NCI-H69 (cell line): ENCODE measurements at places on chromosomes 7 and 10.
A peak's percentile ranks its signal among the peaks of the same experiment; 100 is the strongest.

DNA sequence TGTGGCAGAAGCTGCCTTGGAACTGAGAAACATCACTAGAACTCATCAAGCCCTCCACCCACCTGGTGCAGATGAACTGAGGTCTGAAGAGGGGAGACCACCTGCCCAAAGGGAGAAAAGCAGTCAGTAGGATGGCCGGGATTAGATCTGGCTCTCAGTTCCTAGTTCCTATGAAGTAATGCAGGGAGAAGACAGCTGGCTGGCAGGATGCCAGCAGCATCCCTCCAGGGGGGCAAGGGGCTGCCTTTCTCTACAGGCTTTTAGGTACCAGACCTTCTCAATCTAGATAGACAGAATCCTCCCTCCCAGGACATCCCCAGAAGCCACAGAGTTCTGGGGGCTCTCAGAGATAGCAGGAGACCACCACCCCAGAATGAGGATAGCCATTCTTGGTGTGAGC lies 7.8 kb downstream of the CRHR2 start:
- peak; percentile 65 for DNase-seq

- no peak for DNase-seq
These were observed 166.2 kb upstream of the INHBA start for GRCh38 chr7:41869091-41869490.

GRCh38 chr7:24504836-24505235 lies 68.4 kb upstream of the PALS2 start:
- DNase-seq, result no peak

GRCh38 chr7:29596593-29597178 lies 33.1 kb downstream of the PRR15 start:
- DNase-seq, result no peak

GRCh38 chr10:95474228-95475002 lies 86.8 kb downstream of the SORBS1 start:
- peak; percentile 78 for DNase-seq

GRCh38 chr7:74454021-74454924 lies 567 bp downstream of the GTF2IRD1 start:
- DNase-seq, result peak; percentile 78

DNA sequence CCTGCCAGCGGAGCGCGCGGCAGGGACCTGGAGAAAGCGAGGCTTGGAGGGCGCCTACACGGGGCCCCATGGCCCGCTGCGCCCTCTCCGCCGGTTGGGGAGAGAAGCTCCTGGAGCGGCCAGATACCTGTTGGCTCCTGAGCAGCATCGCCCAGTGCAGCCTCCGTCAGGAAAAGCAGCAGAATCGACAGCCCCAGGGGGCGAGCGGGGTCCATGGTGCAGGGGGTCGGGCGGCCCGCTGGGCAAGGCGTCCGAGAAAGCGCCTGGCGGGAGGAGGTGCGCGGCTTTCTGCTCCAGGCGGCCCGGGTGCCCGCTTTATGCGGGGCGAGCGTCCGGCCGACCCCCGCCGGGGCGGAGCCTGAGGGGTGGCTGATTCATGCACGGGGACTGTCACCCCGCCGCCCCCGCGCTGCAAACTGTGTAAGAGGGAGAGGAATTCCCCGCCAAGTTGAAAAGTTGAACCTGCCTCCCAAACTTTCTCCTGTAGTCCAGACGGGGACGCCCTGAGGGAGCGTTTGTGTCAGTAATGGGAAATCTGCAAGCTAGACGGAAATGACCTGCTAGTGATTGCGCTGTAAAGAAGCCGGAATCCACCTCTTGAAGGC lies at the start of gene TFPI2:
TFPI2 (minus strand) TSS at position 290 of the 605 bp plus-strand sequence; CDS start at position 215, 75 bp downstream.
- DNase-seq, result peak; percentile 64

DNA sequence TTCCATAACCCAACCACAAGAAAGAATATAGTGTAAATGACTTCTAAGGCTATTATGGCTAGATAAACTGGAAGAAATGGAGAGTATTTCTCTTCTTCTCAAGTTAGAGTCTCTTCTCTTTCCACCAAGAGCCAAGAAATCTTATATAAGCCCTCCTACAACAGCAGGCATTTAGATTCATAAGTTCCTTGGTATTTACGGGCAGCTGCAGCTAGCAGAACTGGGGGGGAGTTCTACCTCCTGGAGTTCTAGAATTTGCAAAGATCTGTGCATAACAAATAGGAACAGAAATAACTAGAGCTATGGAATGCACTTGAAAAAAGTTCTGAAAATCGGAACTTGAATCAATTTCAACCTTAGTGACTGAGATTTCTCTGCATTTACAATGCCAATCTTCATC lies 715.2 kb upstream of the GRM3 start:
- no peak for DNase-seq

GRCh38 chr10:58780476-58780875 lies 267.8 kb downstream of the BICC1 start:
- DNase-seq, result no peak

DNA sequence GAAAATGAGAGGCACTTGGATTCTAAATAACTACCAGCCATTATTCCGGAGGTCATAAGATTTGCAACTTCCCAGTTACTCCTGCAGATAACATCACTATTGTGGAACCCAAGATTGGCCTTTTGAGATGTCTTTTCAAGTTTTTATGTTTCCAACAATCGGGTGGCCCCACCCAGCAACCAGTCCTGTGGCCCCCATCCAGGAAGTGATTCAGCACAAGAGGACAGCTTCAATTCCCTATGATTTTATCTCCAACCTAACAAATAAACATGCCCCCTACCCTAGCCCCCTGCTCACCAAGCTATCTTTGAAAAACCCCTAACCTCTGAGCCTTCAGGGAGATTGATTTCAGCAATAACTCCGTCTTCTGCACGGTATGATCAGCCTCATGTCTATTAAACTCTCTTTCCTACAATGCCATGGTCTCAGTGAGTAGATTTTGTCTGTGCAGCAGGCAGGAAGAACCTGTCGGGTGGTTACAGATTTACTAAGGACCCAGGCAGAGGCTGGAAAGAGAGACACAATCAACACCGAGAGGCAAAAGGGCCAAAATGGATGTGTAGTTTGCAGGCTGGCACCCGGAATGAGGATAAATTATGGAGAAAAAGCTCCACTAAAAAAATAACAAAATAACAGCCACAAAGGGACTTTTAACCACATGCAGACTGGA lies 83.9 kb upstream of the UNC5B start:
- peak; percentile 22 for DNase-seq

- DNase-seq, result peak; percentile 33
These were observed 8.3 kb downstream of the FAM204A start for GRCh38 chr10:118333871-118334270.

- DNase-seq, result peak; percentile 49
These were observed 110.8 kb downstream of the CD36 start for GRCh38 chr7:80749270-80749669.

- DNase-seq, result no peak
These were observed 448.1 kb upstream of the PODXL start for GRCh38 chr7:132004529-132004928.

GRCh38 chr10:72542396-72542815 lies 83.5 kb downstream of the MICU1 start:
- DNase-seq, result no peak

DNA sequence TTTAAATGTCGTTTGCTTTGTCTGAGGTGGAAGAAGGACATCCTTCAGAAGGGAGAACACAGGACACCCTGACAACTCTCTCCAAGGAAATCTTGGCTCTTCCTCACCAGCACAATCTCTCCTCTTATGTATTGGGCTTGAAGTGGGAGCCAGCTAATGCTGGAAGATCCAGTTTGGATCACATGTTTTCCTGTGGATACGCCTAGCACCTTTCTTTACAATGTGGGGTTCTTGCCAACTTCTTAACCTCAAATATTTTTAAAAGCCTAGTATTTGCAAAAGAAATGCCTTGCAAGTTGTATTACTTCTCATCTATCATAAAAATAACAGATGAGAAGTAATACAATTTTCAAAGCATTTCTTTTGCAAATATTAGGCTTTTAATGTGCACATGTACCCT lies 76.4 kb downstream of the FRMD4A start:
- DNase-seq, result no peak

DNA sequence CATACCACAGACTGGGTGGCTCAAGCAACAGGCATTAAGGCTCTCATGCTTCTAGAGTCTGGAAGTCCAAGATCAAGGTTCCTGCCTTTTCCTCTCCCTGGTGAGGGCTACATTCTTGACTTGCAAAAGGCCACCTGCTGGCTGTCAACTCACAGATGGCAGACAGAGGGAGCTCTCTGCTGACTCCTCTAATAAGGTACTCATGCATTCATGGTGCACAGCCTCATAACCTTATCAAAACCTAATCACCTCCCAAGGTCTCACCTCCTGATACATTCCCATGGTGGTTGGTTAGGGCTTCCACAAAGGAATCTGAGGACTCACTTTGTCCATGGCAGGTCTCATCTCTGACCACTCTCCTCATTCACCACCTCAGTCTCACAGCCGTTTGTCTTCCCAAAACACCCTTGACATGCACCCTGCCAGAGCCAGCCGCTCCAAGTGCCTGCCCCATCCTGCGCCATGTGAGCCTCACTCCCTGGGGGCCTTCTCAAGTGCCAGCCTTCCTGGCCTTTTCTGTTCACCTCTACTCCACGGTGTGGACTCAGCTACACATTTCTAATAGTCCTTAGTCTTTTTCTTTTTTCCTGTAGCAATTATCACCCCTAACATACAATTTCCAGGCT lies 400.3 kb upstream of the ADARB2 start:
- no peak for DNase-seq

GRCh38 chr7:19455623-19456022 lies 253.2 kb downstream of the POLR1F start:
- peak; percentile 91 for DNase-seq

DNA sequence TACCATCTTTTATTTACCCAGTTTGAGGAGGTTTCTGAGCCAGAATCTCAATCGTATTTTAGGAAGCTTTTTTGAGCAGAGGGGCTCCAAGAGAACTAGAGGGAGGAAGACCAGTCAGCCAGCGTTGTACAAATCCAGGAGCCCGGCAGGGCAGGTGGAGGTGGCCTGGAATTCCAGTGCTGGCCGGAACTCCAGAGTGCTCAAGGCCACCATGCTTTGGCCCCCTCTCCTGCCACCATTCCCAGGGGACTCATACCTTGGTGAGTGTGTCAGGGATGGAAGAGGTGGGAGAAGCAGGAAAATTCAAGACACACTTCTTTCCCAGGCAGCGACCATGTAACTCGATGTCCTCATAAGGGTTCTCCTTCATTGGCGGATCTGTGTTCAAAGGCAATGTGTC lies 55.3 kb downstream of the DENND2A start:
- DNase-seq, result no peak

GRCh38 chr10:92238586-92239098 lies 52.2 kb downstream of the CPEB3 start:
- peak; percentile 4 for DNase-seq

DNA sequence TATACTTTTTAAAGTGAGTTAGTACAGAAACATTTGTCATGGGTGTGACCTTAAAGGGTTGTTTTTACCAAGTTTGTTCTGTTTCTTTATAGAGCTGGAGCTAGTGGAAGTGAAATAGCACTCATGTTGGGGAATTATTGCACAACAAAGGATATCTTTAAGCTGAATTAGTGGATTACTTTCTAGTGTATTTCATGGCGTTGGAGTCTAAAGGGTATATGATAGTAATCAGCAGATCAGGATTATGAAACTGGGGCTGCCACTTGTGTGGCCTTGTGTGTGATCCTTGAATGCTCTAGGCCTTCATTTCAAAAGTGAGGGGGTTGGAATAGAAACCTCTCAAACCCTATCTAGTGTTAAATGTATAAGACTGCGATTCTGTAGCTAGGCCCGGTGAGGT lies 123.6 kb downstream of the LYZL1 start:
- DNase-seq, result no peak

GRCh38 chr10:47372726-47373125 lies 11.4 kb downstream of the ZNF488 start:
- no peak for DNase-seq

DNA sequence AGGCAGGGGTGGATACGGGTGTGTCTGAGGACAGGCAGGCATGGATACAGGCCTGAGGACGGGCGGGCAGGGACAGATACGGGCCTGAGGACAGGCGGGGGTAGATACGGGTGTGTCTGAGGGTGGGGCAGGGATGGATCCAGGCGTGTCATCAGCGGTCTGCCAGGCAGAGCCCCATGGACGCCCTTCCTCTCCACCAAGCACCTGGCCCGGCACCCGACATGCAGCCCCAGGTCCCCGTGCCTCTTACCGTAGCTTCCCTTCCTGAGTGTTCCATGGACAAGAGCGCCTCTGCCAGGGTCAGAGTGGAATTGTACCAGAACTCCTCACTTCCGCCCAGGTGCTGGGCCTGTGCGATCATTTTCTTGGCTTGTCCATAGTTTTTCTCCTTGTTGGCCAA lies 74.6 kb upstream of the NKX6-2 start:
- DNase-seq, result no peak

DNA sequence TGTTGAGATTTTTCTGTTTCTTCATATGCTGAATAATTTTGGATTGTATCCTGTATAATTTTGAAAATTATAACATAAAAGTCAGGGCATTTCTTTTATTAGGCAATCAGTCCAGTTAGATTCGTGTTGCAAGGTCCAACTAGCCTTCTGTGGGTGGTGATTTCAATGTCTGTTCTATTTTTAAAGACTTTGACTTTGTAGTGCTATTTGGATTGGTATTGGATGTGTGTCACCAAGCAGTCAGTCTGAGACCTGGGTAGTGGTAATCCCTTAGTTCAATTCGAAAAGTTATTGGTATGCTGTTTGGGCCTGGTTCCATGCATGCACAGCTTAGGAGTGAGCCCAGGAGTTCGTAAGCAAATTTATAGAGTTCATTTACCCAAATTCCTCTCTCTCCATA lies 82.2 kb downstream of the EPDR1 start:
- DNase-seq, result no peak

DNA sequence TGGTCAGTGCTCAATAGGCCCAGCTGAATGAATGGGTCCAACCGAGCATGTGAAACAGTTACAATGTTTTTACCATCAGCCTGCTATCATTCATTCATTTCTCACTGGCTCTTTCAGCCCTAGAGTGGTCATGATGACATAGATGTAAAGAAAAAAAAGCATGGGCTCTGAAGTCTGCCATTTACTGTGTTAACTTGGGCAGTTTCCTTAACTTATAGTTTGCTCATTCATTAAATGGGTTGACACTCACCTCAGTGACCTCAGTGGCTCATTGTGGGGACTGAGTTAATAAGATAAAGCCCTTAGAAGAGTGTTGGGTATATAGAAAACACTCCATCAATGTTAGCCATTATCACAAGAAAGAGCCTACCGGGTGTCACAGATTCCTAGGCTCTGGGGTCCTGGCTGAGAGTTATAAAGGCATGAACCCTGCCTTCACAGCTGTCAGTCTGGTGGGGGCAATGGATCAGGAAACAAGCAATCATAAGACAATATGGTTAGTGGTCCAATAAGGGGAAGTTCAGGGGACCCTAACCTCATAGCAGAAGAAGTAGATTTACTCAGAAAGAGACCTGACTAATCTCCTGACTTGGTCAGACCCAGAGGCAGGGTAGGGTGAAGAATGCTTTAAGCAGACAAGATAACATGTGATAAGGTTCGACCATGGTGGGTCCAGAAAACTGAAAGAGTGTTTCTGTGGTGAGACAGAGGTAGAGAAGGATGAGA lies 29.7 kb upstream of the GPAM start:
- no peak for DNase-seq
